Esophagus squamous epithelium (tissue), 5 donors: ENCODE measurements at places on chromosomes 2 and 18.

GRCh38 chr2:180366481-180366880 is 359.4 kb upstream of the CWC22 start:
- no peak for DNase-seq

- no peak for DNase-seq
Measured at GRCh38 chr18:59022167-59022945, 117.3 kb upstream of the SEC11C start.

GRCh38 chr2:32652555-32653209 is 24.8 kb downstream of the TTC27 start:
- DNase-seq, result no peak

GRCh38 chr18:46060359-46060841 is 11.7 kb downstream of the PSTPIP2 start:
- no peak for DNase-seq

DNA sequence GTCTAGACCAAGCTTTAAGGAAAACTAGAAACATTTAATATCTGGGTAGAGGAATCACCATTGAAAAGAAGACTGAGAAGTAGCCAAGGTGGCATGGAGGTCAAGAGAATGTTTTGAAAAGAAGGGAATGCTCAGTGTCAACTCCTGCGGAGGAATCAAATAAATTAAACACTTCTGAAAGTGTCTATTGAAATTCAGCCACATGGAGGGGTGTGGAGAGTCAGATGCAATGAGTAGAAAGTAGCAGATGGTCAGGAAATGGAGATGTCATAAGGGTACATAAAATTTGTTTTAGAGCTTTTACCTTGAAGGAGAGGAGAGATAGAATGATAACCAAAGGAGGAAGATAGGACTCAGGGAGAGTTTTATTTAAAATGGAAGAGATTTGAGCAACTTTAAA is 35.1 kb downstream of the NLRC4 start:
- no peak for DNase-seq

- DNase-seq, result no peak
Measured at GRCh38 chr18:42719221-42719620, 396.3 kb downstream of the RIT2 start.

GRCh38 chr2:6647046-6647445 is 218.7 kb downstream of the CMPK2 start:
- no peak for DNase-seq

DNA sequence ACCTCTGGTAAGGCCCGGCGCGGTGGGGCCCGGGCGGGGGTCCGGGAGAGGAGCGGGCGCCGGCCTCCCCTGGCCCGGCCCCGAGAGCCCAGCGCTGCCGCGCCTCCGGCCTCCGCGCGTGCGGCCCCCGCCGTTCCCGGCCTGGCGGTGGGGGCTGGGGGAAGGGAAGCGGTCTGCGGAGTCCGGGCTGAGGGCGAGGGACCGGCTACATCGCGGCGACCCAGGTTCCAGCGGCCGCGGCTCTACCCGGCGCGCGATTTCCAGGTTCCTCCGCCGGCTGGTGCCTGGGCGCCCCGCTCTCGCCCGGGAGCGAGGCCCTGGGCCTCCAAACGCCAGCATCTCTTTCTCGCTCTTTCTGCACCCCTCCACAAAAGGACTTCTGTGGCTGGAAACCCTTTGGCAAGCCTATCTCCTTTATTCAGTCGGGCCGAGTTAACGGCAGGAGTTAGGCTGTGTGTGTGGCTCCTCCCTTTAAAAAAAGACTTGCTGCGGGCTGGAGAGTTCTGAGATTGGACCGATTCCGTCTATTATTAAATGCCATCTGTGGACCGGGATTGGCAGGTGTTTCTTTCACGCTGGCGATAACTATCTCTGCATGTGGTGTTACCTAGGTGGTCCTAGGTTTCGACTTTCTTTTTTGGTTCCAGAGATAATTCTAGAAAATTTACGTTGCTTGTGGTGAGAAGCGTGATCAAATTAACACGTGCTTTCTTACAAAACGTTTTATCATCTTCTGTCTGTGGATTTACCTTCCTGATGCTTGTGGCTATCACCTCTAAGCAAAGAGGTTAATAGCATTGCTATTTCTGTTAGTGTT is 592 bp downstream of the ME2 start:
- DNase-seq, result no peak

DNA sequence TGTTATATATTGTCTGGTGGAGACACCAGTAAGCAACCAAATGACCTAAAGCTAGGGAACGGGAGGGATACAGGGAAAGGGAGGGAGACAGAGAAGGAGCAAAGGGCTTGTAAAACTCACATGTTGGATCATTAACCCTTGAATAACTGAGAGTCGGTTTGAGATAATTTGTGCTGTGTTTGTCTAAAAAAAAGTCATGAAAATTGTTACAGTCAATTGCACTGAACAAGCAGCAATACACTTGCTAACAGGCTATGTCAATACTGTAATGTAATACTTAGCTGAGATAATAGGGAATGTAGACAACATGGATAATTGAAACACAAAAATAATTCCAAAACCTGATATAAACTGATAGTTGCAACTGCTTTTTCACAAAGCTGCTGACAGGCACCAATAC is 71.3 kb upstream of the ZNF521 start:
- no peak for DNase-seq

DNA sequence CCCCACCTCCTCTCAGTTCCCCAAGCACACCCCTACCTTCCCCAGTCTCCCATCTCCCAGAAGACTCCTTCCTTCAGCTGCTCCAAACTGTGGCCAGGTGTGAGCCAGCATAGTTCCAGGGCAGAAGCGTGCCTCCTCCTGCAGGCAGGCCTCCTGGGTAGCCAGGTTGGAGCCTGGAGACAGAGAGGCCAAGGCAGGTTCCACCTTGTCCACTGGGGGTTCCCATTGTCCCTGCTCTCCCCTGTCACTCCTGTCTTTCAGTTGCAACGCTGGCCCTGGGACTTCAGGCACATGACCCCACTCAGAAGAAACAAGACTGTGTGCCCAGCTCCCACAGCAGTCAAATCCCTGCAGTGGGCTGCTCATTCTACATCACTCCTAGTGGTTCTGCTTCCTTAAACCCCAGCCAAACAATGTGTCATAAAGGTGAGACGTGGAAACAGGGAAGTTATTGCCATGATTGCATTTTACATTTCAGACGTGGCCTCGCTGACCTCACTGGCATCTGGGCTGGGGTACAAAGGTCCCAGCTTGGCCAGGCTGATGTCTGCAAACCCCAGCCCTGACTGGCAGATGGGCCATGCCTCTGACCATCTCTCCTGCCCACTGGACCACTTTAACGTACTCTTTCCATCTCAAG is 96.5 kb upstream of the BOD1L2 start:
- no peak for DNase-seq

DNA sequence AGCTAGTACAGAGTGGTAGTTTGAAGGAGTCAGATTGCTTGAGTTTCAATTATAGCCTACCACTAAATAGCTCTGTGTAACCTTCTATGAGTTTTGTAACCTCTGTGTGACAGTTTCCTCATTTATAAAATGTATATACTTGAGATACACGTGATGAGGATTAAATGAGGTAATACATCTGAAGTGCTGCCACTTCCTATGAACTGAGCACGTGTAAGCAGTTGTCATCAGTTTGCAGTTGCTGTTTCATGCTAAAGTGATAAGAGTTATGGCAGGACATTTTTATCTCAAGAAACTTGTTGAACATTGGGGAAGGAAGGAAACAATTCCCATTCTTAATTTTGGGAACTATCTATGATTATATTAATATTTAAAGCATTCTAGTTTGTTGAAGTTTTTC is 38.5 kb downstream of the CARF start:
- DNase-seq, result no peak

DNA sequence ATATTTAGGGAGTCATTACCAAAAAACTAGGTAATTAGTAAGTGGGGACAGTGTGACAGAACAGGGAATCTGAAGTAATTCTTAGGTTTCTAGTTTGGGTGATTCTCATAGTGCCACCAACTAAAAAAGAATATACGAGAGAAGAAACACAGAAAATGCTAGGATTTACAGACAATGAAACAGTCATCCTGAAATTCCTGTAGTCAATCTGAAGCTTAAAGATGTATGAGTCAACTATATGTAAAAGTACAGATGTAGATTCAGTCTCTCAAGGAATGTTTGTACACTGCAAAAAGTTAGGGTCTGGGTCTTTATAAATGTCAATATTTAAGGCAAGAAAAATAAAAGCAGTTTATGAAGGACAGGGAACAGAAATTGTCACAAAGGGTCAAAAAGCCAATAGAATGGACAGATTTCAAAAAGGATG is 107.0 kb downstream of the STRN start:
- DNase-seq, result no peak

- DNase-seq, result no peak
Measured at GRCh38 chr2:37894601-37895000, 30.5 kb upstream of the RMDN2 start.

- no peak for DNase-seq
Measured at GRCh38 chr2:19746611-19747309, 155.0 kb downstream of the TTC32 start.

GRCh38 chr18:26806224-26806623 is 59.3 kb downstream of the AQP4 start:
- DNase-seq, result no peak

DNA sequence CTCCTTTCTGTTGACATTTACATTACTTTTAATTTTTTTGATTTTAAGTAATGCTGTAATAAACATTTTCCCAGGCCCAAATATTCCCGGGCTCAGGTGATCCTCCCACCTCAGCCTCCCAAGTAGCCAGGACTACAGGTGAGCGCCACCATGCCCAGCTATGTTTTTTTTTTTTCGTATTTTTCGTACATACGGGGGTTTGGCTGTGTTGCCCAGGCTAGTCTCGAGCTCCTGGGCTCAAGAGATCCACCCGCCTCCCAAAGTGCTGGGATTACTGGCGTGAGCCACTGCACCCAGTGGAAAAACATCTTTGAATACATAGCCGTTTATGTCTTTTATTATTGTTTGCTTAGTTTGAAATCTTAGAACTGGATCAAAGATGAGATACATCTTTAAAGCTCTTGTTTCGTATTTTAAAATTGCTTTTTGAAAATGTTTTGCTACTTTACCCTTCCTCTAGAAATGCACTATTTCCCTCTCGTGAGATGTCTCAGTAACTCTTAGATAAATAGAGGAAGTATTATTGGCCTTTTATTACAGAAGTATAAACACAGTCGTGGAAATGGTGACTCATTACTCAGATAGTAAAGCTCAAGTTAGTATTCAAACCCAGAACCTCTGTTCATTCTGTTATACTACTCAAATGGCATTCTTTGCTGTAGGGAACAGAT is 2.4 kb downstream of the SMCHD1 start:
- no peak for DNase-seq

DNA sequence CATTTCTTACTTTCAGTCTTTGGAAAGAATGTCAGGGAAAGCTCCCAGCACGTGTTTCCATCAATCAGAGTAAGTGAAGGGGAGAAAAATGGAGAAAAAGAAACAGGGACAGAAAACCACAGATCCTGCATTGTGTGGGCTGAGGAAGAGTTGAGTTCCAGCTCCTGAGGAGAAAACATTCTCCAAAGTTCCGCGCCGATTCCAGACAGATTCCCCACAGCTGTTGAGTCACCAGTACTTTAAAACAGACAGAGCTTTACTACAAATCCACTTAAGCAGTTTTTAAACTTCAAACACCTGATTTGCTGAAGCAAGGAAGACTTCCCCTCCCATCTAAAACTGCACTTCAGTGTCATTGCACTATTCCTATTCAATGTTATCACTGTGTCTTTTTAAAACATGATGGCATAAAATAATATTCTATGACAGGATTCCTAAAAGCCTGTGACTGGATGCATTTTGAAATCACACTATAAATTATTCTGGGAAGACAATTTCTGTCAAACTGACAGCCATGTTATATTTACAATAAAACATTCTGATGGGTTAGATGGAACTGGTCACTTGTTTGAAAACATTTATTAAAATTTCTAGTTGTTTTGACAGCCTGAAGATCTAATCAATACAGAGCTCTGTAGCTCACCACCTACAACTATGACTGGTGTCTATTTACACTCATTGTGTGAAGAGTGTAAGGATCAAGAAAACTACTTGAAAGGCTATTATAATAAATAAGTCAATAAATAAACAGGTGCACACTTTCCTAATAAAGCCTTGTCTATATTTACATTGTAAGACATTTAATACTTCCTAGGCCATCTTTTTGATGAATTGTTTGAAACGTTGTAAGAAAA is 40.9 kb downstream of the TCF4 start:
- DNase-seq, result no peak

DNA sequence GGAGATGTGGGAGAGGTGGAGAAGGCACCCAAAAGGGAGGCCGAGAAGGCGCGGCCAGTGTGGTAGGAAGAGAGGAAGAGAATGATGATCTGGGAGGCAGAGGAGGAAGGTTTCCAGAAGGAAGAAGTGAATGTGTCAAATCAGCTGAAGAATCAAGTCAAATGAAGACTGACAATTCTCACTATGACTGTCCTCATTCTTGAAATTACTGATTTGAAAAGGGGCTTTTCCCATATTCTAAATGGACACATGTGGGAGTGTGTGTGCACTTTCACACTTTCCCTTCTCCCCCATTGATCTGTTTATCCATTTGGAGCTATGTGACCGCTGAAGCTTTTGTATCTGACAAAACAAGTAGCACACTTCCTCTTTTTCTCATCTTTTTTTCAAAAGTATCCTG is 6.1 kb downstream of the AFF3 start:
- no peak for DNase-seq

- no peak for DNase-seq
Measured at GRCh38 chr2:70705160-70705850, 62.7 kb downstream of the ADD2 start.

DNA sequence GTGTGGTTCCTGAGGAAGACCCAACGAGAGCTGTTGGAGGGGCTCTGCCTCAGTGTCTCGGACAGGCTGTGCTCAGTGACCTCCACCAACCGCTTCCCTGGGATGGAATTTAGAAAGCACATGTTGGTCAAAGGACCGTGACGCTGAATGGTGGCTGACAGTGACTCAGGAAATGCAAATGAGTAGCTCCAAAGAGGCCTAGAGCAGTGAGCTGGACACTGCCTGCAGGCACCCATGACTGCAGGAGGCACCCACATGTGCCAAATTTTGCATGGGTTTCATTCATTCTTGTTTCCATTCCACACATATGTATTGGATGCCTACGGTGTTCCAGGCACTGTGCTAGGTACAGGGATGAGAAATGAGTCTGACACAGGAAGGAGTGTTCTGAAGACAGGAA is 46.4 kb downstream of the ACKR3 start:
- no peak for DNase-seq

- DNase-seq, result no peak
Measured at GRCh38 chr18:11391661-11392060, 217.7 kb upstream of the SLC35G4 start.

- no peak for DNase-seq
Measured at GRCh38 chr2:85775406-85776381, 21.9 kb downstream of the ATOH8 start.

- DNase-seq, result no peak
Measured at GRCh38 chr2:230865766-230866755, 1.3 kb downstream of the ITM2C start.
